ENCODE measurements at places on chromosomes 7 and 10.

DNA sequence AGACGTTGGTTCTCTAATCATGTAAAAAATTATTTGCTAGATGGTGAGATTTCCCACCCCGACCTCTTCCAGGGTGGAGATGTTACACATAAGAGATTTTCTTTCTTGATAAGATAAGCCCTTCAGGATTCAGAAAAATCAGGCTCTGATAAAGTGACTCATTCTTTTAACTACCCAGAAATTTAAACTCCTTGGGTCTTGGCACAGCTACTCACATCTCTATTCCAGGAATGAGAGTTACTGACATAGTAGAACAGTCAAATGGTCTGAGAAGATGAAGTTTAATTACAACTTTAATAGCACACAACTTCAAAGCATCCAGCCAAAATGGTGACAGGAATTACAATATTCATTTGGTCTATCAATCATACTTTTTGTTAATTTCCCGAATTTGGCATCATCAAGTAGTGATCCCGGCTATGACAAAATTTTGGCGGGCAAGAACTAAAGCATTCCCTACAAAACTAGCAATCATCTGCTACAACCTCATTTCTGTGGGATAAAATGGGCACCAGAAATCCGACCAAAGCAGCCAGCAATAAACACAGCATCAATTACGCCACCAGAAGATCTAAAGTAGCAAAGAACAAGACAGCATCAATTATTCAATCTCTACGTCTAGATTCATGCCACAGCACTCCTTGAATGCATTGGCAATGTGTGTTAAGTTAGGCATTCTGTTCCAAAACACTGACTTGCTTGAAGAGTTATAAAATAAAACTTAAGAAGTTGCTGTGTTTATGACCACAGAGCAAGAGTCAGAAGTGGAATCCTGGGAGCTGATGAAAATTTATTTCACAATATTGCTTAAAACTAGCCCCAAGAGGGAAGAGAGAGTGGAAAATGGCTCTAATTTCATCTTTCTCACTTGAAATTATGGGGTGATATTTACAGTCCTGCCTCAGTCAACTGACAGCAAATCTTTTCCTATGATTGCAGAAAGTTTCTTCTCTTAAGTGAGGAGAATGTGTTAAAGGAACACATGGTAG lies 565.7 kb upstream of the ANKRD30A start:
- DNase-seq: no peak

DNA sequence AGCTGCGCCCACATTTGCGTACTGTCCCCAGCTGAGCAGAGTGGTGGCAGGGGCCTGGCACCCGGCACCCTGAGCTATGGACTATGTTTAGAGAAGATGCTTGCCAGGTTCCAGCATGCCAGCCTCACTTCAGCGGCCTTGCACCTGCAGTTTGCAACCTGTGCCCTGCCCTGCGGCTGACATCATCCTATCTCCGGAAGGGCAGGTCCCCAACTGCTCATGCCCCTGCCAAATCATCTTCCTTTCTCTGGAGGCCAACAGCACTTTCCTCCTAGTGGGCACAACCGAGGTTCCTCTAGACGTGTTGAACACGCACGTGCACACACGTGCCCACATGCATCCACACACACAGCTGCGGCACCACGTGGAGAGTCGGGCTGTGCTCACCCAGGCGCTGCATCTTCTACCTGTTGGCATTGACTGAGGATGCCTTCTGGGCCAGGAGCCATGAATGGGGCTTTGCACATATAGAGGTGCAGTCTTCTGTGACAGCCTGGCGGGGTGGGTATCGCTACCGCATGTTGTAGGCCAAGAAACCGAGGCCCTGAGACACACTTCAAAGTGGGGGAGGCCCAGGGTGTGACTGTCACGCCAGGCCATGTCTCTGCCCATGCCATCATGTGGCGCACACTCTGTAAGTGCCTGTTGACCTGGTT lies 24.5 kb downstream of the CNPY1 start:
- DNase-seq: no peak

DNA sequence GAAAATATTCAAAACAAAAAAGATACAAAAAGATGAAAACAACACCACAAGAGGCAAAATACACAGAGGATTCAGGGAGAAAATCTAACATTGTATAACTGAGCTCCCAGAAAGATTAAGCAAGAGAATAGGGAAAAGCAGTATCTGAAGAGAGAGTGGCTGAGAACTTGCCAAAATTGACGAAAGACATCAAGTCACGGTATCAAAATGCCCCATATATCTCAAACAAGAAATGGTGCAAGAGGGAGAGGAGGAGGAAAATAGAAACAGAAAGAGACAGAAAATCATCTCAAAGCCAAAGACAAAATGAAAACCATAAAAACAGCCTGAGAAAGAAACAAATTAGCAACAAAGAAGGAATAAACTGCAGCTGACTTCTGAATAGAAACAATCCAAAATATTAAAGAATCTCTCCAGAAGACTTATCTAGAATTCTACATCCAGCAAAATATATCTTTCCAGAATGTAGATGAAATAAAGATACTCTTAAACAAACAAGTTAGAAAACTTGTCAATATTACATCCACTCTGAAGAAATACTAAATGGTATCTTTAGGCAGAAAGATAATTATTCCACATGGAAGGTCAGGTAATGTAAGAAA lies 5.5 kb downstream of the USP6NL start:
- no peak for DNase-seq

- no peak for DNase-seq
Observed at GRCh38 chr10:89362929-89363328, 14.9 kb upstream of the IFIT1B start.

DNA sequence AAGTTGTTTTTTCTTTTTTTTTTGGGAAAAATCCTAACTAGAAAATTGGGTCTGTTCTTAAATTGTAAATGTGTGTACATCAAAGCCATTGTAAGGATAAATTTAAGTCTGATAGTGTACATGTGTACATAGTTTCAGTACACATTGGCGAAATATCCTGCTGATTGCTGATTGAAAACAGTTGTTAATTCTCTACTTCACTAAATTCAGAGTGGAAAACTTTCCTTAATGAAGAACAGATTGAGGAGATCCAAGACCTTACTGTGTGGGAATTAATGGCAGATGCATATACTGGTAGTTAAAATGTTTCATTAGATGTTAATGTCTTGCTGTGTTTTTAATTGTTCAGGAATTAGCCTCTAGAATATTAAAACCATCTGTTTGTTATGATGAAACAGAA lies 506.0 kb downstream of the AUTS2 start:
- no peak for DNase-seq

DNA sequence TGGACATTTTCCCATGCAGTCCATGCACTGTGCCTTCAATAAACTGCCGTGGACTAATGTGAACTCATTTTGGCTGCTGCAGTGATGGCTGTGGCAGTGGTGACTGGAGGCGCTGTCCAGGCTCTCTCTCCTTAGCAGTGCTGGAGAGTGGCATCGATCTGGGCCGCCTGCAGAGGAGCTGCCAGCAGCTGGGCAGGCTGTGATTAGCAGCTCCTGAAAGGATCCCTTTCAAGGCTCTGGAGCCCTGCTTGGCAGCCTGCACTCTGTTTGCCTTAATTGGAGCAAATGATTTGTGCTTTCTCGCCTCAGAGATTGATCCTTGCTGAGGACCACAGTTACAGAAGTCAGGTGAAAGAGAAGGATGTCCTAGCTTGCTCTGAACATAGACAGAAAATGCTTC lies 130.1 kb upstream of the VWC2 start:
- no peak for DNase-seq

DNA sequence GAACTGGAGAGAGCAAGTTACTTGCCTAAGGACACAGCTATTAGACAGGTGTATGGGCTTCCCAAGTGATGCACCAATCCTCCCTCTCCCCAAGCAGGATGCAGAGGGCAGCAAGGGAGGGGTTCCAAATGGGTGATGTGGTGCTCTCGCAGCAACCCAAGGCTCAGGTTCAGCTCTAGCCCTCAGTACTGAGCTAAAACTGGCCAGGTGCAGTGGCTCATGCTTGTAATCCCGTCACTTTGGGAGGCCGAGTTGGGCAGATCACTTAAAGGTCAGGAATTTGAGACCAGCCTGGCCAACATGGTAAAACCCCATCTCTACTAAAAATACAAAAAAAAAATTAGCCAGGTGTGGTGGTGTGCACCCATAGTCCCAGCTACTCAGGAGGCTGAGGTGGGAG lies 40.7 kb downstream of the GPRIN2 start:
- no peak for DNase-seq

- no peak for DNase-seq
Observed at GRCh38 chr7:25118048-25118753, 6.9 kb downstream of the CYCS start.

GRCh38 chr10:130715686-130716670 lies 579.8 kb downstream of the GLRX3 start:
- DNase-seq: no peak

DNA sequence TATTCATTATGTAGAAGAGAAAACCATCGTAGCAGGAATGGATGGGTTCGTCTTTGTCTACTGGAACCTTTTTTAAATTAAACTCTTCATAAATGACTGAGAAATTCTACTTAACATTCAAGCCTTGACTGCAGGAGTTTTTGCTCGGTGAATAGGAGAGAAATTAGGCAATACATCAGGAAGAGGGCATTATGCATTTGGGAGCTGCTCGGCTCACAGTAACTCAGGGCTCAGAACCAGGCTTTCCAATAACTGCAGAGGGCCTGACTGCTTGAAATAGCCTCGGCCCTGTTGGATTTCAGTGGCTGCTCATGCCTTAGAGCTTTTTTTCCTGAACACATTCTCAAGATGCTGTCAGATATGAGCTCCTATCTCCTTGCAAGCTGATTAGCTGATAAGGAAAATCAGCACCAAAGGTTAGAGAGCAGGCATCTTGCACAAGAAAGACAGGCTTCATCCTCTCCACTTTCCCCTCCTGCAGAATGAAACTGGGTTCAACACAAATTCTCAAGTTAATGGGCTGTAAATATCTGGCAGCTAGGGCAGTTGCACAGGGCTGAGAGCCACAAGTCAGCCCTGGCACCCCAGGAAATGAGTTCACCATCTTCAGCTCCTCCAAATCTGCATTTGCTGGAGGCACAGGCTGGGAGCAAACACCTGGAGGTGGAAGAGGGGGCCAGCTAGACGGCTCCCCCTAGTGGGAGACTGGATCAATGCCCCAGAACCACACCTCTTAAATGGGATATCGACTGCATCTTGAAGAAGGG lies 24.3 kb downstream of the TECTB start:
- peak; percentile 58 for DNase-seq

DNA sequence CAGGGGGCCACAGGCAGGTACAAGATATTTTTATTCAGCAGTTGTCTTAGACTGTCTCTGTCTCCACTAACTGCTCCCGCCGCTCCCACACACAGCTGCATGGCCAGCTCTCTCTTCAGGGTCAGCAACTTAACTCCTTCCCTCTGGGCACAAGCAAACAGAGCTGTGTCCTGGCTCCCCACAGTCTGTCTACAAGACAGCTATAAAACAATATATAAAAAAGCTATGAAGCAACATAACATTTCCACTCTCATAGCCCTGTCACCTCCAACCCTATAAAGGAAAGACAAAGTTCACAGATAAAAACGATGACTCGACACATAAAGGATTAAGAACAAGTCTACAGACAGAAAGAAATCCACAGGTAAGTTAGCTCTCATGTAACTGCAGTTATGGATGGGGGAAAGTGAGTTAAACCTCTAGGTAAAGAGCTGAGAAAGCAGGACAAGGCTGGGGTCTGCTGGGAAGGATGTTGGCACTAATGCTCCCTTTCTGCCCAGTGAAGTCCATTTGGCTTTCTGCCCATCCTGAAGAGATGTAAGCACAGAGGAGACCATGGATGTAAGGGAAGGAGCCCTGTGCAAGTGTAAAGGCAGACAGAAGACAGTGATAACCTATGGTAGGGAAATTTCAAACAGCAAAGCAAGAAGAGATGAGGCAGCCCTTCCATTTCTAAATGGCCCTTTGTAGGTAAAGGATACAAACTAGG lies 27.0 kb downstream of the RAPGEF5 start:
- DNase-seq: no peak

GRCh38 chr10:102368077-102368476 lies 27.4 kb upstream of the NFKB2 start:
- no peak for DNase-seq
